ENCODE measurements at places on chromosomes 6 and 20.

DNA sequence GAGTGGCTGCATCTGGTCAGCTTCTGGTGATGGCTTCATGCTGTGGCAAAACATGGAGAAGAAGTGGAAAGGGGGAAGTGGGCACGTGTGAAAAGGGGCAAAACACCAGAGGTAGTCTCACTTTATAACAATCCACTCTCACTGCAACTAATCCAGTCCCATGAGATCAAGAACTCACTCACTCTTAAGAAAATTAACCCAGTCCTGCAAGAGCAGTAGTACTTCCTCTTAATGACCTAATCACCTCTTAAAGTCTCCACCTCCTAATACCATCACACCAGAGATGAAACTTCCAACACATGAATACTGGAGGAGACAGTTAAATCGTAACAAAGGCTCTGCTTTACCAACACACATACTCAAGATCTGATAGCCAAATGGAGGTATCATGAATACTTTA is 152.6 kb downstream of the THEMIS start:
- DNase-seq, result no peak

GRCh38 chr6:40705354-40705753 is 118.2 kb upstream of the LRFN2 start:
- no peak for DNase-seq

DNA sequence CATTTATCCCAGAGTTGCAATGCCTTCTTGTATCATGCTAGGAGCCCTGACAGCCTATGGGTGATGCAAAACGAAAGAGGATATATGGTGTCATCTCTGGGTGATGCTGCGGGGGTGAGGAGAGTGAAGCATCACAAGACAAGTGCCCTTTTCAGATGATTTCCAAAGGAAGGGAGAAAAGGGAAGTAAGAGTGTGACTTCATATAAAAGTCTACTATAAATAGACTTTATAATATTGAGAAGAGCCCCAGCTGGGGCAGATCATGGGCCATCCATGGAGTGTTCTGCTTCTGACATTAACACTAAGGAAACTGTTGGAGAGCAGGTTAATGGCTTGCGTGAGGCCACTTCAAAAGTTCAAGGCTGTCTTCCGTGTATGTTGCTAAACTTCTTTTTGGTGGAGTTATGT is 4.4 kb downstream of the CD83 start:
- DNase-seq, result no peak

DNA sequence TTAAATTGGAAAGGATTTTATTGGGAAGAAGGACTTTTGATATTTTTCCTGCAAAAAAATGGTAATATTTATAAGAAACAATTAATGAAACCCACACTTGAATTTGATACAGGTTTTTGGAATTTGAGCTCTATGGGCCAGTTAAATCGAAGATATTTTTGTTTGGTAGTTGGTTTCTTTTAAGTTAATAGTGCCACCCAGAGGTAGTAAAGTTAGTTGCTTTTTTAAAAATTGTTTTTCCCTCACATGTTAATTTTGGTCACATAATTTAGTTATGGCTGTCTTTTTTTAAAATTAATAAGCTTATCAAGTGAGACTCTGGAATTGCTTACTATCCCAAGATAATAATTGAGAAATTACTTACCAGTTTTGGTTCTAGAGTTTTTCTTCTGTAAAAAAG is 7.1 kb downstream of the PRIM2 start:
- DNase-seq, result no peak

GRCh38 chr6:22413681-22414311 is 117.0 kb upstream of the PRL start:
- no peak for DNase-seq

GRCh38 chr6:130620338-130620781 is 206.8 kb upstream of the SMLR1 start:
- DNase-seq, result no peak

DNA sequence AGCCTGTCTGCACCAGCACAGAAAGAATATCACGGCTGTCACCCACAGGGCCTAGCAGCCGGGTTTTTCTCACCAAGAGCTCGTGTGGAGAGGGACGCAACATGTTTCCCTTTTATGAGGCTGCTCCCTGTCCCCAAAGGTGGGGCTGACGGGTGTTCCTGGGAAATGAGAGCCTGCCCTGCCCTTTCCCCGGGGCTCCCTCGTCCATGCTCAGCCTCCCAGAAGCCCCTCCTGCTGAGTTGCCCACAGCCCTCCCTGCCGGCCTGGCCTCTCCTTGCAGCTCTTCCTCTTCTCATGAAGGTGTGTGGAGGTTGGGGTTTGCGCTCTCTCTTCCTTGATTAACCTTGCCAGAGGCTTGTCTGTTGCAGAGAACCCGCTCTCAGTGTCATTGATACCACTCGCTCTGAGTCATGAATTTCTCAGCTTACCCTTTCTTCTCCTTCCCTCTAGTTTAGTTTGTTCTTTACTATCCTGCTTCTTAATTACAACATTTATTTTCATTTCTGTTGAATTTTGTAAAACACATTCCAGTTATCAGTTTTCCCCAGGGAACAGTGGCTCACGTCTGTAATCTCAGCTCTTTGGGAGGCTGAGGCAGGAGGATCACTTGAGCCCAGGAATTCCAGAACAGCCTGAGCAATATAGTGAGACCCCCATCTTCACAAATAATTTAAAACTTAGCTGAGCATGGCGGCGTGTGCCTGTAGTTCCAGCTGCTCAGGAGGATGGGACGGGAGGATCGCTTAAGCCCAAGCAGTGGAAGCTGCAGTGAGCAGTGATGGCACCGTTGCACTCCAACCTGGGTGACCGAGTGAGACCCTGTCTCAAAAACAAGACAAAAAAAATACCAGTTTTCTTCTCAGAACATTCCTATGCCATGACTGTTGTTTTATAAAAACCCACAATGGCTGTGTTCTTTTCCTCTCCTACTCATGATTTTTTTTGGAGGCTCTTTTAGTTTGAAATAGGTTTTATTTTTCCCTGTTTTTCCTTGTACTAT is 103.8 kb downstream of the TMEM242 start:
- no peak for DNase-seq

DNA sequence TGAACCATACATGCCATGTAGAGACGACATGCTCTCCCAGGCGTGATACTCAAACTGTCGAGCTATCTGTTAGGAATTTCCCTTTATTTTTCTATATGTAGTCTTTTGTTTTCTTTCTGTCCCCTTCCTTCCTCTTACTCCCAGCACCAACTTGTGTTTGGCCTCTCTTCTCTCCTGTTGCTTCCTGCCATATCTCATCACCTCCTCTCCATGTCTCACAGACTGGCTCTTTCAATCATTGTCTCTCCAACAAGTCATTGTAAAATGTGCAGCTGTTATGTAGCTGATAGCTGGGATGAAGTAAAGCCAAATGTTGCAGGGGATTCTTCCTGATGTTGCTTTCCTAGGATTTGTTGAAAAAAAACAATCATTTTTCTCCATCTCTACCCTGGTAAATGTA is 234.5 kb downstream of the TMEM242 start:
- DNase-seq, result no peak

GRCh38 chr6:470051-470900 is 78.7 kb downstream of the IRF4 start:
- no peak for DNase-seq

GRCh38 chr20:44442298-44443070 is 33.2 kb upstream of the TTPAL start:
- DNase-seq, result no peak

GRCh38 chr20:3847429-3847940 is 851 bp downstream of the MAVS start:
- no peak for DNase-seq

GRCh38 chr20:61730631-61731362 is 334.9 kb downstream of the TAF4 start:
- no peak for DNase-seq

Data from NCI-H2107 (cell line).